ENCODE measurements at places on chromosomes 4 and X.

GRCh38 chr4:117814277-117815246, 219.7 kb upstream of the NDST3 start:
- DNase-seq = no peak

GRCh38 chrX:9164533-9165426, 130.9 kb upstream of the FAM9B start:
- no peak for DNase-seq

GRCh38 chr4:143451186-143451585, 62.3 kb upstream of the SMARCA5 start:
- no peak for DNase-seq

GRCh38 chr4:6534050-6534449, 40.9 kb upstream of the MAN2B2 start:
- DNase-seq = no peak

DNA sequence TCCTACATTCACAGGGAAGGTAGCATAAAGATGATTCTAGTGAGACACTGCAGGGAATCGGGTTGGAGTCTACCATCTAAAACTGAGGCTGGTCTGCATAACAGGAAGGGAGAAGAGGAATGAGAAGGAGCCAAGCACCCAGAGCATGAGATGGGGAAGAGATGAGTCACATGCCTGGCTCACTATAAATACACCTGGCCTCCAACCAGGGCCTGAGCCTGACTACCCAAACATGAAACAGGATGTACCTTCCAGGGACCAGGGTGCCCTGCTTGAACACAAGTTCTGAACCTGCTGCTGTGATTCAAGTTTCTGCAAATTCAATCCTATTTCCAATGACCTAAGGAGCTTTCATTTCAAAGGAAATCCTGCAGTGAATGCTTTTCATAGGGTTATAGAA, 24.9 kb downstream of the CD99L2 start:
- DNase-seq = no peak

- DNase-seq = no peak
Observed at GRCh38 chr4:84413976-84414375, 85.1 kb downstream of the NKX6-1 start.

- DNase-seq = no peak
Observed at GRCh38 chr4:141046255-141046654, 87.0 kb downstream of the RNF150 start.

GRCh38 chrX:56729152-56729850, at the start of gene NBDY:
Gene NBDY, plus strand, starts transcription at chrX:56729243. Its CDS starts 111 bp downstream, at chrX:56729354.
- DNase-seq = no peak

- no peak for DNase-seq
Observed at GRCh38 chrX:670645-671044, 40.1 kb downstream of the SHOX start.

DNA sequence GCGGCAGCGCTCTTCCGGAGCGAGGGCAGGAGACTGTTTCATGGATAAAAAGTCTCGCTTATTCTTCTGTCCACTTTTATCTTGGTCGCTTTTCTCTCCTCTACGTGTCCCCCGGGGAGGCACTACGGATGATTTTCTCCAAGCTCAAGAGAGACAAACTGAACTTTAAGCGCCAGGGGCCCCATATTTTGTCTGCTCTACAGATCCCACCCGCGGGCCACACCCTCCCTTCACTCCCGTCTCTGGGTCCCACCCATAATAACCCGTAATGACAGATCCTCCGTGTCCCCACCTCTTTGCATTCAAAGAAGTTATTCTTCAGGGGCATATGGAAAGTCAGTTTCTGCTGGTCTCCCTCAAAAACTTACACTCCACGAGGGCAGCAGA, at the start of gene CORIN:
Gene CORIN (minus strand): TSS at position 160 of the 387 bp plus-strand sequence. CDS start 118 bp downstream, at position 42.
- no peak for DNase-seq

- no peak for DNase-seq
Observed at GRCh38 chrX:38845426-38845825, 44.2 kb downstream of the MID1IP1 start.

DNA sequence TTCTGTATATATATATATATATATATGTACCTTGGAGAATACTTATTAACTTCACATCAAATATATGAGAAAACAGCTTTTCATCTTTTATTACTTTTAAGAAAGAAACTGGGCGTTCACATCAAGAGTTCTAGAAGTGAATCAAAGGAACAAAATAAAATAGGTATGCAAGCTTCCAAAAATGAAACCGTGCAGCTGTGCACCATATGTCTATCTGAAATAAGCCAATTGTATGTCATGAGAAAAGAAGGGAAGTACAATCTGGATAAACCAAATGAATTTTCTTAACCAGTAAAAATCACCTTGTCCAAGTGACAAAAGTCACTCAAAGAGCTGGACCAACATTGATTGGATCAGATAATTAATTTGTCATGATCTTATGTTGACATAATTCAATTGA, 405.4 kb upstream of the TECRL start:
- DNase-seq = no peak

DNA sequence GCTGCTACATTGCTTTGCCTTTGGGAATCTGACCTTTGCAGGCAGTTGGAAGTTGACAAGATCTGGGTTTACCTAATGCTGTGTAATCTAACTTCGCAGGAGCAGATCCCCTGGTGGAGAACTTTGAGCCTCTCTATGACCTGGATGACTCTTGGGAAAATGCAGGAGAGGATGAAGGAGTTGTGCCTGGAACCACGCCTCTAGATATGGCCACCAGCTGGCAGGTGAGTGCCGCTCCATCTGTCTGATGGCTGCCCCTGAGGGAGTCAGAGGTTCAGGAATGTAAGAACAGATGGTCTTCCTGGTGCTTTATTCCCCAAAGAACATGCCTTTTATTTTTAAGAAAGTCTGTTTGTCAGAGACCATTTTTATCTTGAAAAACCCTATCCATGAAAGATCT, 109.3 kb downstream of the NFKB1 start:
- no peak for DNase-seq

GRCh38 chr4:14233126-14233525, 605.6 kb upstream of the BOD1L1 start:
- no peak for DNase-seq

DNA sequence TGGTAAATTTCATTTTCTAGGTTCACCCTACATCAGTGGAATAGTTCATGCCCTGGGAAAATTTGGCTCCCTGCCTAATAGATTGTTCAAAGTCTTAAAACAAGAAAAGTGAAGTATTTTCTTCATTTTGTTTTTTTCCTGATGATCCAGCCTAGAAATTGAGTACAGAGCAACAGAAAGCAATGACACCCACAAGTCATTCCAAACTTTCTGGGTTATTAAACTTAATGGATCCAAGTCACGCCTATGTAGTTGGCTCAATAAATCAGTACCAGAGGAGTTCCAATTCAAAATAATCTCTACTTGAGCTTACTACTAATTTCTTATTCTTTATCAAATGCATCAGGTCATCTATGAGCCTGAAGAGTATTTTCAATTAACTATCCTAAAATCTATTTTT, 937.6 kb upstream of the SLIT2 start:
- no peak for DNase-seq

DNA sequence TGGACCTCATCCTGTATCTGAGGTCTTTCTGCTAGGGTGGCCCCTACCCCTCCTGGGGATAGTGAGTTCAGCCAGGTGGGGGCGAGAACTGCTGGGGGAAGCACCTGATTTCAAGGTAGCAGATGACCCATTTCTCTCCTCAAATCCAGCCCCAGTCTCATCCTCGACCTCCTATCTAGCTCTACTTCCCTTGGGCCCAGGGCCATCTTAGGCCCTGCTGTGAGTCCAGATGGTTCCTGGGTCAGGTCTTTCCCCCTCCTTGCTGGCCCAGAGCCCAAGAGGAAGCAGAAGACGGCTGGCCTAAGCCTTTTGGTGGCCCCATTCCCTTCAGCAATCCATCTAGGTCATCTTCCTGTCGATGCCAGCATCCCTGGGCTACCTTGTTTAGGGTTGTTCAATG, 3.3 kb downstream of the CDK16 start:
- DNase-seq = no peak

DNA sequence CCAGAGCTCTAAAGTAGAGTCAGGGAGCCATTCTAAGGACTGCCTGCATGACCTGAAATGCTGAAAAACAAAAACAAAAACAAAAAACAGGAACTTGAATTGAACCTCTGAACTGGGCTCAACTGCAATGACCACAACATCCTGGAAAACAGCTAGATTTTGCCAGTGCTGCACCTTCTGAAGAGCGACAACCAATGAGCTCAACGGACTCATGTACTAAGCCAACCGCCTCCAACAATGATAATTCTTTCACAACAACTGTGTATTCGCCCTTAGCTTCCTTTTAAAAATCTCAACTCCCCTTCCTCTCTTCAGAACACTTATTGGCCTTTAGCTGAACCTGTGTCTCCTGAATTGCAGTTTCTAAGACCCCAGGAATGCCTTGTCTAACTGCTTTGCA, 69.8 kb downstream of the HAUS3 start:
- DNase-seq = no peak

DNA sequence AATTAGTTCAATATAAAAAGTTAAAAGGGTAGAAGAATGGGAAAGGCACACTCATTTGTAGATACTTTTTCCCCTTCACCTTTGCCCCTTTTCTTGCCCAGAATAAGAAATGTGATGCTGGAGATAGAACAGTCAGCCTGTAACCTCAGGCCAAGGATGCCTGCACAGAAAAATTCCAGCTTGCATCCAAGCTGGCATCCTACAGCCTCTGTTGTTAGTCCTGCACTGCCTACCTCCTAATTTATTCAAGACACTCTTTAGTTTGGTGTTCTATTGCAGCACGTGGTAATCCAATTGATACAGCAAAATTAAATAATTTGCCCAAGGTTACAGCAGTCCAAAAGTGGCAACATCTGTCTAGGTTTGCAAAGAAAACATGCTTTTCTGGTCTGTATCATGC, 9.7 kb upstream of the USO1 start:
- no peak for DNase-seq

DNA sequence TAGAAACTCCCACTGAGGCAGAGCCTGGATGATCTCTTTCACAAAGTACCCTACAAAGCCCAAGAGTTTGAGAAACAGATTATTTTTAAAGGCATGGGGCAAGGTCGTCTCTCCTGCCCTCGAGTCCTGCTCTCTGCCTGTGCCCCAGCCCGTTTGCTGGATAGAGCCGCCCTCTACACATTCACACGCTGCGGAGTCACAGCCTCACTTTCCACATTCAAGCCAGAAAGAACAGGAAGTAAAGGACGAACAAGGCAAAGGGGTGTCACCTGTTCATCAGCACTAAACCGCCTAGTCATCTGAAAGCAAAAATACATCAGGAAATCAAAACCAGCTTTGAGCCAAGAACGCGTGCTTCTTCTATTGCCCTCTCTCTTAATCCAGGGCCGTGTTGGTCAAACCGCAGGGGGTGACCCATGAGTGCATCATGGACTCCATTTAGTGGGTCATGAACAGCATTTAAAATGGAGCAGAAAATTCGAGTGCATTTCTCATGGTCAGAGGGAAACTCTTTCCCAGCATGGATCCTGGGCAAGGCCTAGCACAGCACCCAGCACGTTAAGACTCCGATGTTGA, 83.4 kb downstream of the PHKA2 start:
- DNase-seq = no peak

DNA sequence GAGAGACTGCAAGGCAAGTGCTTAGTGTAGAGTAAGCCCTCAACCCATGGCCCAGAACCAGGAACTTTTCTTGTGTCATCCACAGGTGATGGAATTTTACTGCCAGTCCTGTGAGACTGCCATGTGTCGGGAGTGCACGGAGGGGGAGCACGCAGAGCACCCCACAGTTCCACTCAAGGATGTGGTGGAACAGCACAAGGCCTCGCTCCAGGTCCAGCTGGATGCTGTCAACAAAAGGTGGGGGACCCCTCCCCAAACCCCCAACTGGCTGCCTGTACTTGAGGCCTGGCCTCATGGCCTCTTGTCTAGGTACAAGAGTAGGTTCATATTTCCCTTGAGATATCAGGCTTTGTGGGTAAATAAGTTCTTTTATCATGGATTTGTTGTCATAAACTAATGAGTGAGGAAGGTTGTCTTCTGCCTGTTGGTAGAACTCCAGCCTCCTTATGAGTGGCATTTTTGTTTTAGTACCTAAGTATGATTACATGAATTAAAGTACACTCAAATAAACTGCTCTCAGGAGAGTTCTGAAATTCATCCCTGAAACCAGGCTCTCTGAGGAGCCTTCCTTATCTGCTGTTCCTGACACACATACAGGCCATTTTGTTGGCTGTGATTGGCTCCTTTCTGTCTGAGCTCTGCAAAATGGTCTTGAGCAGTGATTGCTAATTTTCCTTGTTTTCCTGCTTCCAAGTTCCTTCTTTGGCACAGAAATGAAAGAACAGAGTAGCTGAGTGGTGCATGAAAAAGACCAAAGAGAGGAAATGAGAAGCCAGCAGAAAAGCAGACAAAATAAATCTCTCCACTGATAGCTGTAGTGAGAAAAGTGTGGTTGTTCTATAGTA, 51.4 kb upstream of the MND1 start:
- no peak for DNase-seq

DNA sequence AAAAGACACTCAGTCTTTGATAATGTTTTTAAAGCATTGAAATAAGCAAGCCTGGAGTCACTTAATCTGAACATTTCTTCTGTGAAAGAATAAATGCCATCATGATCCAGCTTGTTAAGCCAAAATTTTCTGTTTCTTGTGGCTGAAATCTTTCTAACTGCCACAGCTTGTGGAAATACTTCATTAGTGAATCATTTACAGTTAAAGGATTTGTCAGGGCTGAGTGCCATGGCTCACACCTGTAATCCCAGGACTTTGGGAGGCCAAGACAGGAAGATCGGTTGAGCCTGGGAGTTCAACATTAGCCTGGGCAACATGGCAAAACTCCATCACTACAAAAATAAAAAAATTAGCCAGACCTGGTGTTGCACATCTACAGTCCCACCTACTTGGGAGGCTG, 93.3 kb upstream of the PDE5A start:
- no peak for DNase-seq

- no peak for DNase-seq
Observed at GRCh38 chrX:72026341-72027023, 105.2 kb downstream of the RTL5 start.

DNA sequence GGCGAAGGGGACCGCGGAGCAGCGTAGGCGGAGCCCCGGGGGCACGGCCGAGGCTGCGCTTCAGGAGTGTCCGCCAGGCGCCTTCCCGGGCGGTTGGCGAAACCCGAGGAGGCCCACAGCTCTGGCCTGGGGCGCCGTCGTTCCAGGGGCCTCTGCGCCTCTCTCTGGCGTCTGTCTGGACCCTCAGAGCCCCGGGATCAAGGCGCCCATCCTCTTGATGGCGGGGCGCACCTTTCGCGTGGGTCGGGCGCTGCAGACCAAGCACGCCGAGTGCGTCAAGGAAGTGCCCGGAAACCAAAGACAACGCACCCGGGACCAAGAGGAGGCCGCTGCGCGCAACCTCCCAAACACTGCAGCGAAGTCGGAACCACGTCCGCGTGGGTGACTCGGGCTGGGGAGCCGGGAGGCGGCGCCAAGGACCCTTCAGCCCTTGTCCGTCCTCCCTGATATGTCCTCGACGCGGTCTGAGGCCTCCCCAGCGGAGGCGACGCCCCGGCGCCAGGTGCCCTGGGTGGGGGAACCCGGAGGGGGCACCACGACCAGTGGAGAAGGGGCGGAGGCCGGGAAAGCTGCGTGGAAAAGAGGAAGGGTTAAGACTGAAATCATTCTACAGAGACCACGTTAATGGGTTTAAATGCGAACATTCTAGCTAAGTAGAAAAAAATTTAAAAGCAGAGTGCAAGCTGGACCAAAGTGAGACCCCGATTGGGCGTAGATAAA, 9.9 kb downstream of the HMX1 start:
- DNase-seq = no peak

Data from activated naive CD4-positive, alpha-beta T cell (primary cell).